Retinal pigment epithelial cell (primary cell): ENCODE measurements at places on chromosomes 5 and 9.

- DNase-seq: no peak
Observed at GRCh38 chr9:131971482-131972074, 108.1 kb downstream of the MED27 start.

DNA sequence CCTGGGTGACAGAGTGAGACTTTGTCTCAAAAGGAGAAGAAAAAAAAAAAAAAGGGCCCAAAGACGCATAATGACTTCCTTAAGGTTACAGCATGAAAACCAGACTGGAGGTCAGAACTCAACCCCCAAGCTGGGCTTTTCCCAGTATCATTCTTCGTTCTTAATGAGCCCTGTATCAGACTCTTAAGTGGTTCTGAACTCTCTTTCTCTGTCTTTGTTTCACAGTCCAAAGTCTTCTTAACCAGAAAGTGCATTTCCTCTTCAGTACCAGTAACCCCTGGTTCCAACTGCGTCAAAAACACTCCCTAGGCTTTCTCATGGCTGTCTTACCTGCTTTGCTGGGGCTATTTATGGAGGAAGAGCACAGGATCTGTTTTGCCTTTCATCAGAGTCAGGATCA, 38.4 kb upstream of the SHB start:
- DNase-seq: no peak

- peak; percentile 20 for DNase-seq
Observed at GRCh38 chr5:158943057-158943456, 156.7 kb downstream of the EBF1 start.

DNA sequence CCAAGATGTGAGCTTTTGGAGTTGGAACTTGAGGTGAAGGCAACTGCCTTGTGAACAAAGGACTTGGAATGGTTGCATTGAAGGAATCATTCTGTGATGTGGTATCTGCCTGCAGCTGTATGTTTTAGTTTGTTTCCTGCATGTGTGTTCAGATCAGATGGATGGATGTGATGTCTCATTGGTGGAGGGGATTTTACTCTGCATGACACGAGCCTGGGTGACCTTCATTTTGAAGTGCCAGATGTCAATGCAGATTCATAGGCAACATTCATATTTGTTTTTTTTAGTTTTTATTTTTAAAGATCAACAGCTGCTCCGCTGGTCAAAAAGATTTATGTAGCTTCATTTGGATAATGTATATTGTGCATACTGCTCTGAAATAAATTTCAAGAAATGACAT, 13.5 kb downstream of the FBXL7 start:
- no peak for DNase-seq

DNA sequence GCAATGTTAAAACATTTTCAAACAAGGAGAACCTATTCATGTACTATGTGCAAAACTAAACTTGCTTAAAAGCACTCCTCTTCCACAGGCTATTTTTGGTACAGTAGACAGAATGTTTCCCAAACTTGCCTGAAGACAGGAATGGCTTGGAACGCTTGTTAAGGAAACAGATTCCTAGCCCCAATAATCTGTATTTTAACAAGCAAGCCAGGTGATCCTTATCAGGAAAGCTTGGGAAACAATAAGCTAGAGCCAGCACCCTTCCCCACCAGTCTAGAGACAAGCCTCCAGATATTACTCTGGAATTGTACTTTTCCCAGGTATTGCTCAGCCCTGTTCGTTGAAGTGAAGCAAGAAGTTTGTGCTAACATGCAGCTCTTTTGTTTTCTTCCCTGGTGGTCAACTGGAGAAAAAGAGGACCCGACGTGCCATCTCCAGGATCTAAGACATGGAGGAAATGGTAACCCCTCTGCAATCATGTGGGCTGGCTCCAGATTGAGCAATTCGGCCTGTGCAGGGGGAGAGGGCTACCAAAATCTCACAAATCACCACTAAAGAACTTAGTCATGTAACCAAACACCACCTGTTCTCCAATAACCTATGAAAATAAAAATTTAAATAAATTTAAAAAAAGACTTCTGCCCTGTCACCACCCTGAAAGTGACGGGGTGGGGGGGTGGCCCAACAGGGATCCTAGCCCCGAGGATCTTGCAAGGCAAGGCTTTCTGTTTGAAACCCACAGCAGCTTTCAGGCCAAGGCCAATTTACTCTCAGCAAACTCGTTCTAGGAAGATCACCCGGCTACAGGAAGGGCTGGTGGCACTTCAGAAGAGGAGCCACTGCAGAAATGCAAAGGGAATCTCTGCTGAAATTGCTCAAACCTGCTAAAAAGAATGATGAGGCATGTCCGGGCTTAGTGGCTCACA, 48.6 kb downstream of the SHB start:
- DNase-seq: no peak

- DNase-seq: no peak
Observed at GRCh38 chr5:95779611-95780010, 42.9 kb downstream of the GLRX start.

- DNase-seq: no peak
Observed at GRCh38 chr9:71716138-71716909, 52.0 kb downstream of the CEMIP2 start.

GRCh38 chr5:4700871-4701270, 439.3 kb upstream of the ADAMTS16 start:
- no peak for DNase-seq

GRCh38 chr5:176874198-176874780, 24.9 kb downstream of the HK3 start:
- DNase-seq: no peak

GRCh38 chr5:7329712-7330111, 66.2 kb upstream of the ADCY2 start:
- no peak for DNase-seq
